ENCODE measurements at places on chromosomes 16 and 17.
A peak's percentile ranks its signal among the peaks of the same experiment; 100 is the strongest.

- DNase-seq = no peak
Observed at GRCh38 chr17:13792314-13792713, 190.6 kb upstream of the HS3ST3A1 start.

- DNase-seq = no peak
Observed at GRCh38 chr17:80883831-80884735, 107.6 kb upstream of the CHMP6 start.

- DNase-seq = no peak
Observed at GRCh38 chr16:430904-431303, 5.5 kb downstream of the RAB11FIP3 start.

GRCh38 chr16:47967374-47967773 lies 188.4 kb downstream of the ABCC12 start:
- no peak for DNase-seq

DNA sequence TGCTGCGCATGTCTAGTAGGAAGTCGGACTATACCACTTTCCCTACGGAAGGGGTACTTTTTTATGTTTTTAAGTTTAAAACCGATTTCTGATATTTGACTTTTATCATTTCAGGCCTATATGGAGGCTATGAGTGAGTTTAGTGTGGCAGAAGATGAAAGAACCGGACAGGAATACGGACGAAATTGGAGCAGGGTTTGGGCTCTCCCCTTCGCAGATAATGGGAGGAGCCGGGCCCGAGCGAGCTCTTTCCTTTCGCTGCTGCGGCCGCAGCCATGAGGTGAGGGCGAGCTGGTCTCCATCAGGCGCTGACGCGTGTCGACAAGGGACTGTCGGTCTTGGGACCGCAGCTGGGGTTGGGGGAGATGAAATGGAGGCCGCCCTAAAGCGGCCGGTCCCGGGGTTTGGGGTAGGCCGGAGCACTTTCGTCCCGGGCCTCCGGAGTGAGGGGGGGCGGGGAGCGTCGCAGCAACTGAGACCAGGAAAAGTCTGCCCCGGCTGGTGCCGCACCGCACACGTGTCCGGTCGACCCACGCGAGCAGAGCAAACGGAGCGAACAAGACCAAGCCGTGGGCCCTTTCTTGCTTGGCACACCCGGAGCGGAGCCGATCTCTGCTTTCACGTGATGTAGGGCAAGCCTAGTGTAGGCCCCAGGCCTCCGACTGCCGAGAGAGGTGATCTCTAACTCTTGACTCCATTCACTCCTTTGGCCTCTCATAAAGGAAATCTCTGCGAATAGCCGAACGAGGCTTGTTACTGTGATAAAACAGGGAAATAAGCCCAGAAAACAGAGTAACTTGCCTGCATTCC lies at the start of gene RPL19:
TSS of gene RPL19 (plus strand) at position 214 of the 810 bp plus-strand sequence. CDS start at position 276, 62 bp downstream.
- DNase-seq = peak; percentile 85

- DNase-seq = no peak
Observed at GRCh38 chr16:54867302-54867832, 63.3 kb upstream of the IRX5 start.

DNA sequence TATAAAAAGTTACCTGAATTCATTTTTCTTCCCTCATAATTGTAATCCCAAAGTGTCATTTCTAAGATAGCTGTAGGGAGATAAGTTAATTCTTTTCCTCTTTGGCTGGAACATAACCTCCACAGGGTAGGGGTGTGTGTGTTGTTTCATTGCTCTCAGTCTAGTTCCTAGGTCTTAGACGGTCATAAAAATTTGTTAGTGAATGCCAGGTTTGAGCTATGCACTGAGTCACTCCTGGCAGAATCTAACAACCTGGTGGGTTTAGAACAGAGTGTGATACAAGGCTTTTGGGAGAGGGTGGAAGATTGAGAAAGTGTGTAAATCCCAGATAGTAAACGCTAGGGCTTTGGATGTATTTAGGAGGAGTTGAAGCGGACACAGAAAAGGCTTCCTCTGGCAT lies 894 bp upstream of the PHKG2 start:
- DNase-seq = no peak

DNA sequence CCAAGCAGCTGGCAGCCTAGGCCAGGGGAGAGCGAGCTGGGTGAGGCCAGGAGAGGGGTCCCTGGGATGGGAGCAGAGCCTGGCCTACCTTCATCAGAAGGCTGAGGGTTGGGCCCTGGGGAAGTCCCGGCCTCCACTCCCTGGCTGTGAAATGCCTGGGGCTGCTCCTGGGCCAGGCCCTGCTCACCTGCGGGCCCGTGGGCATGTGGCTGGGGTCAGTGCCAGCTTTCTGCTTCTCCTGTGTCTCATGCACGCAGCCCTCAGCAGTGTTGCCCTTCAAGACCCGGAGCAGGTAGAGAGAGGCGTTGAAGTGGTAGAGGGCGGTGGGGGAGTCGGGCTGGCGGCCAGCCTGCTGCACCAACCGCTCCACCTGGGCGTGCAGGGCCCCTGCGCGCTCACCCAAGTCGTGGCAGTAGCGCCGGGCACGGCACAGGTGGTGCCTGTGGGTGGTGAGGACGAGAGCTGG lies 12.4 kb downstream of the MYBBP1A start:
- no peak for DNase-seq

GRCh38 chr17:1720856-1721386 lies 3.6 kb upstream of the WDR81 start:
- DNase-seq = no peak

DNA sequence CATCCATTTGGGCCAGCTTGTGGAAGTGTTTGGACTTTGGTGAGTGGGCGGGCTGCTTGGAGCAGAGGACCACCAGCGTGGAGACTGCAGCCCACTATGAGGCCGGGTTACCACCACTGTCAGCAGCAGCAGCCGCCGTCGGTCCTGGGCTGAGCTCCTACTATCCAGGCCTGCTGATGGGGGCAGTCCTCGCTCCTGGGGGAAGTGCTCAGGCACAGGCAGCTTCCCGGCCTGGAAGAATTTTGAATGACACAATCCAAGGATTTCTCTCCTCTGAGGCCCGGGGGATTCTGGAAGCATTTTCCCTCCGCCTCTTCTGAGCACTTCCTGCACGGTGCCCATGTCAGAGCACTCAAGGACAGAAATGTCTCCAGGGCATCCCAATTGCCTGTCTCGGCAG lies 5.3 kb upstream of the NOD2 start:
- DNase-seq = no peak

Data from GM19239 (cell line).